ENCODE measurements at places on chromosomes 12 and 14.

DNA sequence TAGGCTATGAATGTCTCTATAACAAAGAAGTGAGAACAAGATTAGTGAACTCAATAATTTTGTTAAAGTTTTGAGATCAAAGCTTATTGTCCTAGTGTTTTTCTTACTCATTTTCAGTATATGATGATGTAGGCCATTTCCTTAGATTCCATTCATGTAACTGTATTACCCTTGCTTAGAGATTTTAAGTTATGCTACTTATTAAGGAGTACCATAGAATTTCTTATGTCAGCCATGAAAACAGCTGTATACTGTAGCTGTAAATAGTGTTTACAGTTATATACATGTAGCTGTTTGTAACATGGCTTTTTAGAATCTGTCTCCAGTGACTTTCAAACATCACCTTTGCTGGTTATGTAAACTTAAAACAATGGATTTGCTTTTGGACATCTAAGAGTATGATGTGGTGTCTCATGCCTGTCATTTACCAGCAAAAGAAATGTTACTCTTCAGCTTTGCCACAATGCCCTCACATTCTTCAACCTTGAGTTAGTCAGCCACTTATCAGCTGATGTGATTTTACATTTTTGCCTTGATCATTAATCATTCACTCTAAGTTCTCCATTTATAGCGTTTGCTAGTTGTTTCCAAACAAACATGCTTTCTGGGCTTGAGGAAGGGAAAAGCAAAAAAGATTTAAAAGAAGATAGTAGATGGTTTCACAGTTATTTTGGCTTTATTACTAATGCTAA is 55.5 kb downstream of the SLC16A7 start:
- DNase-seq = no peak

DNA sequence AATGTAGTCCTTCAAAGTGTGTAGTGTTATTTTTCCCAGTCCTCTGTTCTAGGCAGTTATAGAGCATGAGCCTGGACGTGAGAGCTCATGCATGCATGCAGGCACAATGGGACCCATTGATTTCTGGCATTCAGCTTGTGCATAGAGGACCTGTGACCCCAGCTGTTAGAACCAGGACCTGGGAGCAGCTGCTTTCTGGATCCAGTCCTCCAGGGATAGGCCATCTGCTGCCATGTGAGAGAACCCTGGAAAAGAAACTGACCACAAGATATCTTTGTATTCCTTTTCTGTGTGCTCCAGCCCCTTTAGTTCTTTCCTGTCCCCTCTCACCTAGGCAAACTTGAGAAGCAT is 76.9 kb downstream of the SUSD6 start:
- no peak for DNase-seq

DNA sequence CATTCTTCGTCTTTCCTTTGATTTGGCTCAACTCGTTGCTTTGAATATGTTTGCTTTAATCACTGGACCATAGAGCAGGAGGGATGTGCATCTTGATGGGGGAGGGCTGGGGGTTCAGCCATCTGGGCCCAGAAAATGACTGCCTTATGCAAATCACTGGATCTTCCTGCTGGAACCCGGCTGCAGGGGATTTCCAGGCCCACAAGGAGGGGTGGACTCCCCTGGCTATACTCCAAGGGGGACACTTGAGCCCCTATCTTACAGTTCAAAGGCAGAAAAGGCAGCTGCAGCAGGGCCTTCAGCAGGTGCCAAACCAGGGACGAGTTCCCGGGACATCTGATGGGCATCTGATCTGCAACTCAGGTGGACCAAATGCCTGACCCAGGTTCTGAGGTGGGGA is 122.5 kb downstream of the DICER1 start:
- no peak for DNase-seq

- peak; percentile 80 for DNase-seq
These were observed 383 bp upstream of the GLI1 start for GRCh38 chr12:57459055-57459749.

DNA sequence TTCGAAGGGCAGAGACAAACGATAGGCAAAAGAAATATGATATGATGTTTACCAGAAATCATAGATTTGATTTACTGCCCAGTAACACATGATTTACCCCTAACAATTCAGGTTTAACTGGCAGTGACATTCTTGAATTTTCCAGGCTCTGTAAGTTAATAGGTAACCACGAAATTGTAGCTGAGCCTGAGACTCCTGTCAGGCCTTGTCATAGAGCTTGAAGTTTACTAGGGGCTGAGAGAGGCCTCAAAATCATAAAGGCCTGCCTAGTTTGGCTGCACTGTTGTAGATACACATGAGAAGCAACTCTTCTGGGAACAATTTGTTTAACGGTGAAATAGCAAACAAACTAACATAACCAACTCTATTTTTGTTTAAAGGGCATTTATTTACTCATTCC is 3.3 kb downstream of the ERP27 start:
- no peak for DNase-seq

DNA sequence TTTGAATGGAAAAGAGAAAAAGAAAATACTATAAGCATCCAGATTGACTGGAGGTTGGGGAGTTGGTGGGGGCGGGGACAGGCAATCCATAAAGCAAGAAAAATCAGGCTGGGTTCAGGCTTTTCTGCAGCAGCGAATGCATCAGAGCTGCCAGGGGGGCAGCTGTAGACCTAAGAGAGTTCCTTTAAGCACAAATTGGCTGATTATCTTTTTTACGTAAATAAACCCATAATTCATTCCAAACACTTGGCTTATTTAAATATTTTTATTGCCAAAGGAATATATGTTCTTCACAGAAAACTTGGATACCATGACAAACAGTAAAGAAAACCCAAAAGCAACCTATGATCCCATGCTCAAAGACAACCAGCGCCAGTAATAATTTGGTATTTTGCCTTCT is 10.2 kb downstream of the BDKRB2 start:
- DNase-seq = no peak

- DNase-seq = no peak
These were observed 186.3 kb downstream of the MYRFL start for GRCh38 chr12:70011353-70011752.

DNA sequence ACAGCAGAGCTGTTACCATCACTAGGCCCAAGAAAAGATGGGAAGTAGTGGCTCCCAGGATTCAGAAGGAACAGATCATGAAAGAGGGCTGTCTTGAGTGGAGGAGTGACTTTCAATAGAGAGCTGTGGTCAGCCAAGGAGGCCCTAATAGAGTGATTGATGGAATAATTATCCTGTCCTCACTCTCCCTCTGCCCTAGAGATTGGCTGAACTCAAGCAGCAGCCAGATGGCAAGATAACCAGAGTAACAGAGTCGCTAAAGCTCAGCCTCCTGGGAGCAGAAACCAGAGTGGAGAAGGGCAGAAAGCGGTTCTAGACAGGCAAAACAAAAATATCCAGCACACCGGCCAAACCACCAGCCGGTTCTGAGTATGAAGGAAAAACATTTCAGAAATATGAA is 23.1 kb downstream of the GMFB start:
- DNase-seq = no peak

- DNase-seq = no peak
These were observed 8.5 kb downstream of the NFE2 start for GRCh38 chr12:54292083-54292930.

DNA sequence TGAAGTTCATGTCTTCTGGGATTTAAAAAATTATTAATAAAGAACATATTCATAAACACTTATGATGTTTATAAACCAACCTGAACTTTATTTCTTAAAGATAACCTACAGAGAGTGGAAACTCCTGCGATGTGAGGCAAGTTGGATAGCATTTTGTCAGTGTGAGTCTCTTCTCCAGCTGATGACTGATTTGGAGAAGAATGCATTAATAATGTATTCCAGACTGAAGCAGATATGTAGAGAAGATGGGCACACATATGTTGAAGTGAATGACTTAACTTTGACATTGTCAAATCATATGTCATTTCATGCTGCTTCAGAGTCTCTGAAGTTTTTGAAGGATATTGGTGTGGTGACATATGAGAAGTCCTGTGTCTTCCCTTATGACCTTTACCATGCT is 7.3 kb downstream of the HELB start:
- DNase-seq = no peak

DNA sequence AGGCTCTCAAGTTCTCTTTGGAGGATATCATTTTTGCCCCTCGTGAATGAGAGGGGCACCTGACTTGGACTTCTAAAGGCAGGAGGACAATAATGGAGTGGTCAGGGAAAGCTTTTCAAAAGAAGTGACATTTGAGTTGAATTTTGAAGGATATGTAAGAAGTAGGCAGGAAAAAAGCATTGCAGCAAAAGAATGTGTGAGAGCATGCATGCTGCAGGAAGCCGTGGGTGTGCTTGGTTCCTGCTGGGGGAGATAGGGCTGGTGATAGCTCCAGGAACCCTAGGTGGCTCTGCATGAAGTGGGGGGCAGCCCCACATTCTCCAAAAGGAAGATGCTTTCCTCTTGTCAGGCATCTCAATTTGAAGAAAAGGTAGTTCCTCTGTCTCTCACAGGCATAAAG is 23.1 kb downstream of the ACVR1B start:
- DNase-seq = no peak

- peak; percentile 97 for DNase-seq
These were observed 14.8 kb downstream of the MMP14 start for GRCh38 chr14:22850944-22851764.
